ENCODE measurements at places on chromosomes 12 and 14. TPM values are rescaled to one million over a fixed set of nuclear protein-coding genes. Genes with fewer than 3 reads are reported as not detected.

DNA sequence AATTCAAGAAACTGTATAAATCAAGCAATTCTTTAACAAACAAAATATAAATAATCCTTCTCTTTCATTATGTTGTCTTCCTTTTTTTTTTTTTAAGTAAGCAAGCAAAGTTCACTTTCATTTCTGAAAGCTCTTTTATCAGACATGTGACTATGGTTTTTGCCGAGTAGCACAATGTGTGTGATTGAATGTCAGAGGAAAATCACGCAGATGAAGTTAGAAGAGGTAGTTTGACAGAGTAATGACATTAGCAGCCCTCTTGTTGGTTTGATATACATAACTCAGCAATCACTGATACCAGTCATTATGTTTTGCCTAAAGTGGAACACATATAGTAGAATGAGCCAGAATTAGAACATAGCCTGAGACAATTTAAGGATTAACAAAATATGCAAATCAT is 19.0 kb downstream of the ALX1 start:
- DNase-seq: no peak

- no peak for DNase-seq
These were observed 26.0 kb upstream of the TMTC2 start for GRCh38 chr12:82660541-82661325.

GRCh38 chr12:210277-211141 is 3.4 kb downstream of the SLC6A12 start:
- no peak for DNase-seq

- peak; percentile 65 for DNase-seq
These were observed 134.7 kb upstream of the SCAF11 start for GRCh38 chr12:46124848-46125619.

GRCh38 chr14:53957739-53958138 is 1.1 kb upstream of the BMP4 start:
- DNase-seq: no peak

DNA sequence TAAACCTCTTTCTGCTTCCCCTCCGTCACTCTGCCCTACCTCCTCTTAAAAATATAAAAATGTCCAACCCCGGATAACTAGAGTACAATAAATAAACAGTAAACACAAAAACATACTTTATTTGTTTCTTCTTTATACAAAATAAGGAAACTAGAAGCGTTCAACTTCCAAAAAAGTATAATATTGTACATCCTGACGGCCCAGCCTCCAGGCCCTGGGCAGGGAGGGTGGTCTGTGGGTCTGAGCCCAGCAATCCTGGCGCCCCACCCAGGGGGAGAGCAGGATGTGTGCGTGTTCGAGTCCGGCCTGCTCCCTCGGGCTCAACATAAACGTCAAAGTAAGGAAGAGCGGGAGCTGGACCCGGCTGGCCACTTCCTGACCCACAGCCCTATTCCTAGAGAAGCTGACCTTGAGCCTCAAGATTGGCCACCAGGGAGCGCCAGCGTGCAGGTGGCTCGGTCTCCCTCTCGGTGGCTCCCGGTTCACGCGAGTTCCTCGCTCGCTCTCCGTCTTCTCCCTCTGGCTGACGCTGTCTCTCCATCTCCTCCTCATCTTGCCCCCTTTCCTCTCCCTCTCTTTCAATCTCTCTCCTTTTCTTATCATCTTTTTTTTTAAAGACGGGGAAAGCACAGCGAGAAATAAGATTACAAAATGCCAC is 9.4 kb downstream of the LHX5 start:
- DNase-seq: peak; percentile 85

Gene ALDH1L2
- total RNA-seq: 11.3 TPM

Gene TCL1B
- not detected for total RNA-seq

GRCh38 chr14:55454264-55455002 is 14.0 kb upstream of the TBPL2 start:
- DNase-seq: no peak

- peak; percentile 68 for DNase-seq
These were observed 12.5 kb upstream of the MAP3K9 start for GRCh38 chr14:70821584-70822529.

- peak; percentile 66 for DNase-seq
These were observed 686 bp downstream of the B4GALNT1 start for GRCh38 chr12:57632073-57632957.

GRCh38 chr12:67042697-67043131 is 226.4 kb upstream of the CAND1 start:
- no peak for DNase-seq

Gene TMEM253
- 0.62 TPM for total RNA-seq

DNA sequence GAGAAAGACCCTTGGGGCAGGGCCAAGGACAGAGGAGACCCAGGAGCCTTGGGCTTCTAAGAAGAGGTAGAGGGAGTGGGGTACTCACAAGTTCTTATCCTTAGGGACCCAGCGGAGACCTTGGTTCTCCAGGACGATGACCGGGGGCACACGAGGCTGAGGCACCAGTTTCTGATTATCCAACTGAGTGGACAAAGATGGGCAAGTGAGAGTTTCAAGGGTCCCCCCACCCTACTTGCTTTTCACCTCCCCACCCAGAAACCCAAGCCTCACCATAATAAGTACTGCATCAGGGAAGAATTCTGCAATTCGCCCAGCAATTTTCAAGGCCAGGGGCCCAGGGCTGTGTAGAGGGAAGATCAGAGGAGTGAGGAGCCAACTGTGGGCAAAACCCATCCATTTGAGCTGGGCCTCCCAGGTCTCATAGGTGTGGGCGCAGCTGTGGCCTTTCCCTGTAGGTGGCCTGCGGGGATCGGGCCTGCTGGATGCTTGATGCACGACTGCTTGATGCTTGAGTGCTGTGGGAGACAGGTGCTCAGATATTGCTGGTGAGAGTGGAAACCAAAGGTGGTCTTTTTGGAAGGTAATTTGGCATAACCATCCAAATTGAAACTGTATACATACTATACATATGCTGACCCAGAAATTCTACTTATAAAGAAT is 2.0 kb downstream of the EMC9 start:
- no peak for DNase-seq

Gene KRT80
- 0.13 TPM for total RNA-seq

DNA sequence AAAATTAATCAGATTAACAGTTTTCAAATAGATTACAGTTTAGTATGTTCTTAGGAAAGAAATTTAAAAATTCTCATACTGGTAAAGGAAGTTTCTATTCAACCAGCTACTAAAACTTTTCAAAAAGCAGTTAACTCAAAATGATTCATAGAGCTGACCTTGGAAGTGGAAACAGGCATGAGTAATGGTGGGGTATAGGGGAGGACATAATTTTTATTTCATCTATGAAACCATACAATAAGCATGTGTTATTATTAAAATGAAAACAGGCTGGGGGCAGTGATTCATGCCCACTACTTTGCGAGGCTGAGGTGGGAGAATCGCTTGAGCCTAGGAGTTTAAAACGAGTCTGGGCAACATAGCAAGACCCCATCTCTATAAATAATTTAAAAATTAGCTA is 73.0 kb downstream of the DNAI7 start:
- DNase-seq: no peak

DNA sequence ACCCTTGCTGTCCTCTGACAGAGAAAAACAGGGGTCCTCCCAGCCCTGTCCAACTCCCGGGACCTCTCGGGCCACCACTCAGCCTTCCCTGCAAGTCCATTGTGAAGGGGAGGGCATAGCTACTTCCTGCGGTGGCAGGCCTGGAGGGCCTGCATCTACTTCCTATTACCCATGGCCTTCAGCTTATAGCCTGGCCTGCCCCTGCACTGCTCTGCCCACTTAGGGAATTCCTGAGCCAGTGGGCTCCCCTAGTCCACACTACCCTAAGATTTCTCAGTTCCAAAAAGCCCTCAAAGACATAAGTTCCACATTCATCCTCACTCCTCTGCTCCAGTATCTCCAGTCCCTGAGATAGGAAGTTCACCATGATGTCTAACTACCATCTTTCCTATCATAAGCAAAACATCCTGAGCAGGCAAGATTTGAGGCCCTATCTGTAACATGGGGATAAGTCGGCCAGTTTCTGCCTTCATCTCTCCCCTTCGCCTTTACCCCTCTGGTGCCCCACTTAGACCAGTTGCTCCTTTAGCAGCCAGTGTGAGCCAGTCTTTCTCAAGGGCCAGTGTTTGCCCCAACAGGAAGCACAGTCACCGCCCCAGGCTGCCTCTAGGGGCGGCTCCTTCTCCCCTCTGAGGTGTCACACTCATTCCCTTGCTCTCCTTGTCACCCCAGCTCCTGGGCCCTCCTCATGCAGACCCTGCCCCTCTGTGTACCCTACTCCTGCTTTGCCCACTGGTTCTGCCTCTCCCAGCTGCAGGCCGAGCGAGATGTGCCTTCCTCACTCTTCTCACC is 10.9 kb downstream of the HDAC7 start:
- DNase-seq: no peak

- no peak for DNase-seq
These were observed 2.2 kb upstream of the NXPH4 start for GRCh38 chr12:57214398-57214781.

- DNase-seq: no peak
These were observed 42.2 kb downstream of the PLEKHA5 start for GRCh38 chr12:19171731-19172130.

- no peak for DNase-seq
These were observed 264.2 kb downstream of the AACS start for GRCh38 chr12:125329239-125330102.

- DNase-seq: no peak
These were observed 55.4 kb downstream of the TMEM132C start for GRCh38 chr12:128322341-128322740.

Gene FOXA1
- total RNA-seq: 0.94 TPM

Gene PLEKHH1
- total RNA-seq: 6.1 TPM

Gene ESPL1
- 1.2 TPM for total RNA-seq

DNA sequence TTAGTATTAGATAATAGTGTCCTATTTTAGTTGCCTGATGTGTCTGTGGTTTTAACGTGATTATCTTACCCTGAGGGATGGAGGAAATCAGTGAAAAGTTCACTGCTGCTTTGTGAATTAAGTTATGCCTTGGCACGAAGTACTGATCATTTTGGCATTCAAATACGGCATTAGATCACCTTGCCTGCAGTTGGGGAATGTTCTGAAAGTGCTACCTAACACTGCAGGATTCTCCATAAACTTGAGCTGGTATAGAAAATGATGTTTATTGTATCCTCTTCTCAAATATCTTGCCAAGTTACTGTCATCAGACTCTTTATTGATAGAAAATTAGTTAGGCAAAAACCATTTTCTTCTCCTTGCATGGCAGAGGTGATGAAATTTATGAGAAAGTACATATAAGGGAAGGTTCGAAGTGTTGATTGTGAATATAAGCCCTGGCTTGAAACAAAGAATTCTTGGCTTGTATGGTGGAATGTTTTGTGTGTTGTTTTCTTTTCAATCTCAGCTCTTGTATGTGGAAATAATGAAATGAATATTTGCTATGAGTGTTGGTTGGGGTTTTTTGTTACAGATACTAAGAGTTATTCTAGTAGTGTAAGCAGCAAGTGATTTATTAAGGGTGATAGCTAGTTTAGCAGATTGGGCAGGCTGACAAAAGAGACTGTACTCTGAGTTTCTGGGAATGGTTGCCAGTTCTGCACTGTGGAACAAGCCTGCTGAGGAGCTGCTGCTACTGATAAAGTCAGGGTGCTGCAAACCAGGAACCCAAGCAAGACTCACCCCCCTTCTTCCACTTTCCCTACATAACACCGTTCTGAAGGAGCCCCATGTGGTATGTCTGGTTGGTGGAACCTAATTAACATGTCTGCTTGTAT is 448.3 kb downstream of the PCNX1 start:
- no peak for DNase-seq

GRCh38 chr12:19440916-19441315 is 1.6 kb downstream of the AEBP2 start:
- no peak for DNase-seq

Gene TSPAN8
- 76.1 TPM for total RNA-seq

DNA sequence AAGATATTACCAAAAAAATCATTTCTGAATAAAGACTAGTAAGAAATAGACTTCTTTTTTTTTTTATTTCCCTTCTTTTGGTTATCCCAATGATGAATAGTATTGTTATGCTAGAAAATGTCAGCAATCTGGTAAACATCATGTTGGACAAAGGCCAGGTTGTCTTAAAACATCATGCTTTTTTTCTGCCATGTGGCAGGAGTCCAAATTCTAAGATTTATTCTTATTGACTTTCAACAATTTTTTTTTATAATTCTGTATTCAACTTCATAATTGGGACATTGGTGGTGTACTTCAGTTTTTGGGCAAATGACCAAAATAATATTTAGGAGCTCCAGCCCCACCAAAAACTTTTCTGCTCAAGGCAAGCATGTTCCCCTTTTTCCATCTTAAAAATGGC is 10.5 kb downstream of the DCN start:
- no peak for DNase-seq

- no peak for DNase-seq
These were observed 30.0 kb upstream of the WSCD2 start for GRCh38 chr12:108099073-108099472.

Gene KLRC1
- total RNA-seq: not detected

GRCh38 chr12:44875954-44876543 is at the start of gene NELL2:
Gene NELL2 (minus strand): TSS chr12:44876315. CDS start chr12:44875869, 446 bp downstream.
- DNase-seq: no peak

DNA sequence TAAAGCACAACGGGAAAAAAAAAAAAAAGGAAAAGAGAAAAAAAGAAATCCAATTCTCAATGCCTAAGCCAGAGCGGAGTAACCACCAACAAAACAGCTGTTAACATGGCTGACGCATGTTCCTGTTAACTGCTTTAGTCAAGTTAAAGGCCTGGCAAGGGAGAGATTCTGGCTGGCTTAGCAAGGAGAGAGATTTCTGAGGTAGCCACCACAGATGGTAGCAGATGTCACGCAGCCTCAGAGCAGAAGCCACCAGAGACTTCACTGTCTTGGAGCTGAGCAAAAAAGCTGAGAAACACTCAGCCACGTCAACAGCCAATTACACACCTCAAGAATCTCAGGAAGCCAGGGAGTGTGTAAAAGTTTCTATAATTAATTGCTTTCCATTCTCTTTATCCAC is 87.1 kb downstream of the TMCC3 start:
- no peak for DNase-seq

DNA sequence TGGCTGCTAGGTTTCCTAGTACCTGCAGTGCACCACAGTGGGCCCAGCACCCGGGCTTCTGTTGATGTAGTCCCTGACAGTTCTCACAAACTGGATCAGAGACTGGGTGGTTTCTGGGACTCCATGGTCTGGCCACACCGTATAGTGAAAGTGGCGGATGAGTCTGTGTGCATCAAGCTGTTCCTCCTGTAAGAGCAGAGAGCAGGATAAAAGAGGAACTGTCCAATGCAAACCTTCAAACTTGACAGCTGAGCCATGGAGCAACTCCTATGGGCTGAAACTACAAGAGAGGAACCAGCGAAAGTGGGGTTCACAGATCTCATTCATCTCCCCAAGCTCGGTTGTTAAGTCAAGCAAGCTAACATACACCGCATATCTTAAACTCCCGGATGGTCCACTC is 102.8 kb downstream of the PTPRB start:
- no peak for DNase-seq

Data from sciatic nerve (tissue), 2 donors.